ENCODE measurements at places on chromosomes 7 and 10.

DNA sequence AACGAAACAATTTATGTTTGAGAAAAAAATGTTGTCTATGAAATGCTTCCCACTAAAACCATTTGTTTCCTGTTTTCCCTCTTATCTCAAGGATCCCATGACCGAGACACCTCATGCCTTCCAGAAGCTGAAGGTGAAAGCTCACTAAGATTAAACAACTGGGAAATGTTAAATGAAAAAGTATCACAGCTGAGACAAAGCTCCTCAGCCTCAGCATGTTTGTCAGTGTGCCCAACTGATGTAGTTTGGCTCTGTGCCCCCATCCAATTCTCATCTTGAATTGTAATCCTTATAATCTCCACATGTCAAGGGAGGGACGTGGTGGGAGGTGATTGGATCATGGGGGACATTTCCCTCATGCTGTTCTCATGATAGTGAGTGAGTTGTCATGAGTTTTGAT lies 327.3 kb downstream of the HTR7 start:
- DNase-seq: no peak

DNA sequence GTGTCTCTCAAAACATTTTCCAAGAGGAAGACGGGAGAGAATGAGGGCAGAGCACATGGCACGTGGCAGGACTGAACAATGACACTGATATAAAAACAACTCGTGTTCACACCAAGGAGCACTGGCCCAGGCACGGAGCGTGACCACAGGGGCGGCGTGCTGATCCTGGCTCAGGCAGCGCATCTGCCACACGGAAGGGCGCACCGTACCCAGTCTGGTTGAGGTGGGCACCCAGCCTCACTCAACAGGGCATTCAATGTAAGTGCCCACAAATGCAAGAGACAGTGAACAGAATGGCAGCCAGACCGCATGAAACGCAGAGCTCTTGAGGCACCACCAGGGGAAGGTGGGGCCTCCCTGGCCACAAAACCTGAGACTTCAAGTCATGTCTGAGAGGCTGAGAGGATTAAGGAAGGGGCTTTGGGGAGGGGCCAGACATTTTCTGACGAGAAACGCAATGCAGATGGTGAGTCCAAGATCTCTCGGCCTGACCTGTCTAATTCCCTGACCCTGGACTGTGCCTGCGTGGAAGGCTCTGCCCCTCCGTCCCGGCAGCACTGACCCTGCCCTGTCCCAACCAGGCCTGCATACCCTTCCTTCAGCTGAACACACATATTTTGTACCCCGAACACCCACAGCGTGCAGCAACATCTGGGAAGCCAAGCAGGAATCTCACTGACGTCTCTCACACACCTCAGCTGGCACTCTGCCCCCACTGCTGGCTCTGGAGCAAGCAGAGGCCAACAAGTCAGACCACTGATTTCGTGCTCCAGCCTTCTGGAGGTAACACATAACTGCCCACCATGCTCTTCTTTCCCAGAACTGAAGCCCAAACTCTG lies 35.5 kb downstream of the VOPP1 start:
- no peak for DNase-seq

DNA sequence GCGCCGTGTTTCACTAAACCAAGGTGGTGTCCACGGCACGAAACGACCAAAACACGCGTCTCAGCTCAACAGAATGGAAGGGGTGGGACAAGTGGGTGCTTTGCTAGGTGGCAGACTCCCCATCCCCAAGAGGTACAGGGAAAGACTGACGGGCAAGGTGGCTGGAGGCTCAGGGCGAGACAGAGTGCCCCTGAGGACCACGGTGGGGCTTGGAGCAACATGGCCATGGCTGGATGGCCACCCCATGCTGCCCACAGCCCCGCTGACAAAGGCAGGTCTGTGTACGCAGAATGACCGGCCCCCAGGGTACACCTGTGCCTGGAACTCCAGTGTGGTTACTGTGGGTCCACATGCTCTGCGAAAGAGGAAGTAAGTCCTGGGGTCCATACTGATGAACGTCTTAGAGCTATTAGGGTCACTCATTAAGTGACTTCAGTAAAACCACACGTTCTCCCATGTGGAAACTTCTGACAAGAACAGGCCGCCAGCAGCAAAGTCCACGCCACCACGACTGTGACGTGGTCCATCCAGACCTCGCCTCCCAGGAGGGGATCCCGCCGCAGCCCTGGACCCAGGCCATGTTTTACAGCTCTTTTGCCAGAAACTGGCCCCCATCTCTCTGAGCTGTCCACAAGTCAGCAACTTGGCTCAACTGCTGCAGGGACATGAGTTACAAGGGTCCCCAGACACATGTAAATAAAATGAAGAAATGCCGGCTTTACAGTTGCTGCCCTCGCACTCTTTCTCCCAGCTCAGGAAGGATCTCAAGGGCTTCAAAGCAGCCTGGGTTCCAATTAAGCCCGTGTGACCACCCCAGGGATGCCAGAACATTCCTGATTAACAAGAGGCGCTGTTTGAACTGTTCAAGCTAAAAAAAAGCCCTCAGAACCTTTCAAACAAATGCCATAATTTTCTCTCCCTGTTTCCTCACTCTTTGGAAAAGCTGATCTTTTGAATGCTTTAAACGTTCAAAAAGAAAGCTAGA lies 66.8 kb downstream of the MAD1L1 start:
- peak; percentile 43 for DNase-seq

DNA sequence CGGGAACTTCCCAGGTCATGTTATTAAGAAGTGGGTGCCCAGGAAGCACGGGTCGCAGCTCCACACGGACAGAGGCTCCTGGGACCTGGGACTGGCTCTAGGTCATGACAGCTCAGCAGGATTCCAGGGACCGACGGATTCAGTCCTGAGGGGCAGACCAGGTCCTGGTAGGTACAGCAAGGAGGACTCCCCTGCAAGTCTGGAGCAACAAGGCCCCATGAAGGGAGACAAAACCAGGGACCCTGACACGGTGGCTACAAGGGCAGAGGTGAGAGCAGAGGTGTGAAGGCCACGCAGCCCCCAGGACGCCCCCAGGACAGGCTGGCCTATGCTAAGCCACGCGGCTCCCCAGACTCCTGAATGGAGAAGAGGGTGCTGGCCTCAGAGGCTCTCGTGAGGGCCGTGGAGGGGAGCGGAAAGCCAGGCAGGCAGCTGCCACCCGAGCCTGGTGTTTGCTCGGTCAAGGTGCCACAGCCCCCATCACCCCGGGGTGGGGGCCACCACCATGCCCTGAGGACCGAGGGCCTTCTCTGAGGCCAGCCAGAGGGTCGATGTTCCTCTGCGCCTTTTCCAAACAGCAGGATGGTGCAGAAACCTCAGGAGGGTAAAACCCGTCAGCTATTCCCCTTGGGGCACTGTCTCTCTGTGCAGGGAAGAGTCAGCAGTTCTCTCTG lies 348.9 kb downstream of the PTPRN2 start:
- no peak for DNase-seq

- DNase-seq: no peak
Observed at GRCh38 chr7:66377045-66377444, 171.9 kb downstream of the TPST1 start.

DNA sequence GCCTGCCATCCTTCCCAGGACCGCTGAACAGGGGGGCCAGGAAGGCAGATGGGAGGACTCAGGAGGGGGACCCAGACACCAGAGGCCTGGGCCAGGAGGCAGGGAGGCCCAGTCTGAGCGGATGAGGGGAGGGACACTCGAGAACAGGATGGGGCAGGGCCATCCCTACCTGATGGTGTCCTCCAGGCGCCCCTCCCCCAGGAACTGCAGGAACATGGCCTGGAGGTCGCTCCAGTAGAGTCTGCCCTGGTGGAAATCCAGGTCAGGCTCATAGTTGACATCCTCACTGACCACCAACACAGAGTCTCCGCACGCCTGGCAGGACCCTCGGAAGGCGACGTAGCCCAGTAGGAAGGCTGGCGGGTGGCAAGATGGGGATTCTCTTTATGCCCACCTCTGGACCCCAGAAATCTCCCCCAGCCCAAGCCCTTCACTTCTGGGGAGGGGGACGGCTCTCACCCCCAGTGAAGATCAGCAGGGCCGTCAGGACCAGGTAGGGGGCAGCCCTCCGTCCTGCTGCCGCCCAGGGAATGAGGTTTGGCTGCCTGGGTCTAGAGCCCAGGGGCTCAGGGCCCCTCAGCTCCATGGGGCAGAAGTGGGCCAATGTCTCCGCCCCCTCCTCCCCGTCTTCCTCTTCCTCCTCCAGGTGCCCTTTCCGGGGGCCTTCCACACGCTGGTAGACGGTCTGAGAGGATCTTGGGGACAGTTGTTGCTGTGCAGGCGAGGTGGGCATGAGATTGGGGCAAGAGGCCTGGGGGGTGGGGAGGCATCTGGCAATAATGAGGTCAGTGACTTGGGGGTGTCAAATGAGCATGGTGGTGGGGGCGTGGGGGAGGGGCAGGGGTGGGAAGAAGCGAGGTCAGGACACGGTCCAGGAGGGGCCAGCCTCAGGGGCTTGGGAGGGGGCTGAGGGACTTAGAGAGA lies 573 bp downstream of the TFR2 start:
- DNase-seq: no peak

DNA sequence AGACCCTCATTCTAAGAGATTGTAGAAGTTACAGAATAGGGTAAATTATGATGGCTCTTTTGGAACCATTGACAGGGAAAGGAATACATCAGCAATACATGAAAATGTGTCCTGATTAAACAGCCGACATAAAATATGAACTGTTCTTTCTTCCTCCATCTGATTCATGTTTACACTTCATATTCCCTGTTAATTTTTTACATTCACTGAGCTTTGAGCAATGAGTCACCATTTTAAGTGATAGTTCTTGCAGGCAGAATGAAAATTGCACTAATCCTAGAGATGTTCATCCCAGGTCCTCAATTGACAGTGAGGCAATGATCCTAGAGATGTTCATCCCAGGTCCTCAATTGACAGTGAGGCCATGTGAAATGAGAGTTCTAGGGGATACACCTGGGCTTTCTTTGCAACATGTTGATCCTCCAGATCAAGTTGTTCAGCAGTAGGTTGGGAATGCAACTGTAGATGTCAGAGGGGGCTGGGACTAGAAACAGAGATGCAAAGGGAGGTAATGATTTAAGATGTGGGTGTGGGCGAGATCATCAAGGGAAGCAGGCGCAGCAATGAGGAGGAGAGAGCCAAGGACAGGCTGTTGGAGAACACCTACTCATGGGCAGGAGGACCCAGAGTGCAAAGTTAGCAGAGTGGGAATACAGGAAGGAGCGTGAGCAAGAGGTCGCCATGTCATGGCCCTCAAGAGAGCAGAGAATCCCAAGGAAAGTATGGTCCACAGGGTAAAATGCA lies 138.7 kb downstream of the ZNF365 start:
- DNase-seq: no peak

- no peak for DNase-seq
Observed at GRCh38 chr10:56258991-56259390, 102.1 kb downstream of the ZWINT start.

GRCh38 chr7:92645114-92646061 lies 55.2 kb upstream of the FAM133B start:
- DNase-seq: peak; percentile 49

DNA sequence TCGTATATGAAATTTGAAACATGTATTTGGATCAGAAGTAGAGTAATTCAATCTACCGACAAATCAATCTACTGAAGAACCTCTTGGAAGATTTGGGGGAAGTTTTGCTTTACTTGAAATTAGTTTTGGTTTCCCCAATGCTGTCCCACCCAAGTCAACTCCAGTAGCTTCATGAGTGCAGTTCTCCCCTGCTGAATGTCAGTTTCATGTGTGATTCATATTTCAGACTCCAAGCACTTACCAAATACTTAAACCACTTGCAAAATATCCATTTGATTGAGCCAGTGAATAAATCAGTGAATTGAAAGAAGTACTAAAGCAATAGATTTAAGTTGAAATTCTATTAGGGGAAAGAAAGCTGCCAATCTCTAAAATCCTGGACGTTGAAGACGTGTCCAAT lies 9.3 kb downstream of the CALML5 start:
- DNase-seq: no peak

DNA sequence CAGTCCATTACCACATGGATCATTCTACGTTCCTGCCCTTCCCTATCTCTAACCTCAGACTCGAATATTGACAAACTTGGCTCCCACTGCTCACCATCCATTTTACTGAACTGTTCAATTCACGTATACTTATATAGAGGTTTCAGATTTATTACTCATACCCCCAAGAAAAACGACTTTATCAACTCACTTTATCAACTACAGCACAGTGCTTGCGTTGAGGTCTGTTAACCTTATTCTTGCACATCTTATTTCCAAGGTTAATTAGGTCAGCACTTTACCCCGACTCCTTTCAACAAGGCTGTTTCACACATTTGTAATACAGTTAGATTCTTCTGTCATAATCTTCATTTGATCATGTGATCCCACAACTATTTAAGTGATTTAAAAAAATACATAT lies 162.3 kb upstream of the AHR start:
- no peak for DNase-seq

GRCh38 chr10:15813415-15813814 lies 46.9 kb downstream of the MINDY3 start:
- no peak for DNase-seq

- no peak for DNase-seq
Observed at GRCh38 chr10:112899391-112900065, 50.5 kb upstream of the TCF7L2 start.

GRCh38 chr7:137642031-137642430 lies 204.7 kb downstream of the DGKI start:
- no peak for DNase-seq

- no peak for DNase-seq
Observed at GRCh38 chr7:20238754-20239324, 21.7 kb upstream of the MACC1 start.

- no peak for DNase-seq
Observed at GRCh38 chr10:44954042-44954441, 5.6 kb upstream of the RASSF4 start.

- DNase-seq: no peak
Observed at GRCh38 chr10:124831116-124831515, 29.5 kb downstream of the ABRAXAS2 start.

- DNase-seq: no peak
Observed at GRCh38 chr10:119368991-119369869, 161.9 kb downstream of the GRK5 start.

DNA sequence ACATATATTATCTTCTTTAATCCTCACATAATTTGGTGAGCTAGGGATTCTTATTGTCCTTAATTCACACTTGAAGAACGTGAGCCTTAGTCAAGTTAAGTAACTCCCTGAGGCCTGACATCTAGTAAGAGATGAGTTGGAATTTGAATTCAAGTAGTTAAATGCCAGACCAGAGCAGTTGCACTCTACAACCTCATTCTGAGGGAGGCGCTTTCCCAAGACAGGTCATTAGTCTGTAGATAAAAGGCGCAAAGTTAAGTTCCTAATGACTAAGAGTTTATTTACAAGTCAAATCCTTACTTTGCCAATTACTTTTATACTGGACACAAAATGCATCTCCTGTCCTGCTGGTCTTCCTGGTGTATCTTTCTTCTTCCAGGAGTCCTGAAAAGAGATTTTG lies 3.6 kb upstream of the EXOC6 start:
- no peak for DNase-seq

DNA sequence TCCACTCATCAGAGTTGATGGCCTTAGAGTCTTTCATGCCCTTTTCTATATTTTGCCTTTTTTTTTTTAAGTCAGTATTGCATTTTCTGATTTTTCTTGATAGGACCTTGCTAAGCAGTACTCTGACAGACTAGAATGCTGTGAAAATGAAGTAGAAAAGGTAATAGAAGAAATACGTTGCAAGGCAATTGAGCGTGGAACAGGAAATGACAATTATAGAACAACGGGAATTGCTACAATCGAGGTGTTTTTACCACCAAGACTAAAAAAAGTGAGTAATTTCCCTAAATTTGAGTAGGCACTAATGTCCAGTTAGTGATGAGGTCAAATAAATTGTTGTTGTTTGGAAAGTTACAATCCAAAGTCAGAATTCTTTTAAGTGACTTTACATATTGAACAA lies 7.4 kb downstream of the NUB1 start:
- DNase-seq: no peak

- no peak for DNase-seq
Observed at GRCh38 chr10:129156406-129156805, 310.6 kb upstream of the MGMT start.

GRCh38 chr10:17116193-17116592 lies 13.4 kb downstream of the CUBN start:
- DNase-seq: no peak
